ENCODE measurements at places on chromosomes 16 and 17.
A peak's percentile ranks its signal among the peaks of the same experiment; 100 is the strongest.

GRCh38 chr17:77501101-77501566 lies 360.4 kb downstream of the SEC14L1 start:
- peak; percentile 43 for DNase-seq

DNA sequence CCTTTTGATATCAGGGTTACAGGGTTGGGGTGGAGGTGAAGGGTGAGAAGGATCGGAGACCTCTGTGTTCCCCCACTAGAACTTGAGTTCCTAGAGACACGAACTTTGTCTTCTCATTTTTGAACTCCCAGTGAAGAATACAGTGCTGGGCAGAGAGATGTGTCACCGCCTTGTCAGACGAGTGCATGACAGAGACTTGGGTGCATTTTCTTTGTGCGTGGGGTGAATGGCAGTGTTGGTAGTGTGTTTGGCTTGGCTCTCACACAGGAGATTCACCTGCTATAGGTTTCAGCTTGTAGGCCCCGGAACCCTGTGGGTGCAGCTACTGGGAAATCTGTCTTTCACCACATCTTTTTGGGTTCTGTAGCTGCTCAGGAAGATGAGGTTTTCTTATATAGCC lies 40.0 kb upstream of the CCR7 start:
- no peak for DNase-seq

GRCh38 chr17:77396610-77397009 lies 255.8 kb downstream of the SEC14L1 start:
- no peak for DNase-seq

DNA sequence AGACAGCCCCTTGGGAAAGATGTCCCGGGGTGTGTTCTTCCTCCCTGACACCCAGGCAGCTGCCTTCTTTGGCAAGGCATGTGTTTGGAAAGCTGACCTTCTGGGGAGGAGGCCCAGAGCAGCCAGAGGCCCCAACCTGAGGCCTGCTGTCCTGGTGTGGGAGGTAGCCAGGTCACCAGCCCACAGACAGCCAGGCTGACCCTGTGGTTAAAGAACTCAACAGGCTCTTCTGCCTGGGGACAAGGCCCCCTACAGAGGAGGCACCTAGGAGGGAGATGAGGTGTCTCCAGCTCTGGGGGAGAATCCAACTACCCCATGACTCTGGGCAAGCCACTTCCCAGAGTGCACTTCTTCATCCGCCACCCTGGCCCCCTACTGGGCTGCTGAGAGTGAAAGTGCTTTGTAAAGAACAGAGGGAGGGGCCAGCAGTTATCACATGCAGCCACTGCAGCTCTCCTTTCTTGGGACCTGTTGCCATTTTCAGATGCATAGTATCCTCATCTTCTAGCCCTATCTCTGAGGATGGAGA lies 13.1 kb upstream of the SREBF1 start:
- DNase-seq = peak; percentile 84

- DNase-seq = no peak
Observed at GRCh38 chr16:49874613-49875237, 18.8 kb upstream of the ZNF423 start.

DNA sequence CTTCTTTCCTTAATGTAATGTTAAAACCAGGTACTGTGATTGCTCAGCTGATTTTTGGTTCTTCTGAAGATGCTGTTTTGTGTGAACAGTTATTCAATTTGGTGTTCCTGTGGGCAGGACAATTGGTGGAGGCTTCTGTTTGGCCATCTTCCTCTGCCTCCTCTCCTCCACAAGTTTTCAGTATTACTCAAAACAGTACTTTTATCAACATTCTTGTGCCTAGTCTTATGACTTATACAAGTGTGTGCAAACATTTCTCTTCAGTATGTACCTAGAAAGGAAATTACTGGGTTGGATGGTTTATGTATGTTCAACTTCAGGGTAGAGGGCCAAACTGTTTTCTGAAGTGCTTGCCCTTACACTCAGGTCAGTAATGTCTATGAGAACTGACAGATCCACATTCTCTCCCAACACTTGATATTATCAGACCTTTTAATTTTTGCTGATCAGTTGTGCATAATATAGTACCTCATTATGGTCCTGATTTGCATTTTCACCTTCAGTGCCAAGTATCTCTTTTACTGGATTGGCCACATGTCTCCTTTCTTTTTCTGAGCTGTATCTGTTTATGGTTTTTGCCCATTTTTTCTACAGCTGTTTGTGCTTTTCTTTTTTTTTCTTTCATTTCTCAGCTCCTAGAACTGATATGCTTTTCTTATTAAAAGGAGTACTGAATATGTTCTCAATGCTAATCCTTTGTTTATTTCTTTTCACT lies 50.9 kb downstream of the ERCC4 start:
- DNase-seq = no peak

GRCh38 chr16:64211331-64211730 lies 910.5 kb downstream of the CDH11 start:
- no peak for DNase-seq

DNA sequence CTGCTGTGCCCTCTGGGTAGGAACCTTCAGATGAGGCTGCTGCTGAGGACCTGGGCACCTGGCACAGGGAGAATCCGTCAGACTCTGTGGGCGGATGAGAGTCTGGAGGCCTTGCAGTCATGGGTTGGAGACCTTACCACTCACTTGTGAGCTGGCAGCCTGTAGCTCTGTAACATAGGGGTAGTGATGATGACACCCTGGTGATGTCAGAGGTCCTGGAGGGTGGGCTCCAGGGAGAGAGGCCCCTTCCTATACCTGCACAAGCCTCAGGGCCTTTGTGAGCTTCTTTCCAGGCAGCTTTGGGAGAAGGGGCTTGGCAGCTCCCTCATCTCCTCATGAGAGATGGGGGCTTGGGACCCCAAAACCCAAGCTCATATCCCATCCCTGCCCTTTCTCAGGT lies 1.6 kb downstream of the MIEF2 start:
- DNase-seq = no peak

- no peak for DNase-seq
Observed at GRCh38 chr16:71441348-71442050, 355 bp downstream of the TLE7 start.

GRCh38 chr16:50441486-50442157 lies 72.8 kb upstream of the BRD7 start:
- no peak for DNase-seq

DNA sequence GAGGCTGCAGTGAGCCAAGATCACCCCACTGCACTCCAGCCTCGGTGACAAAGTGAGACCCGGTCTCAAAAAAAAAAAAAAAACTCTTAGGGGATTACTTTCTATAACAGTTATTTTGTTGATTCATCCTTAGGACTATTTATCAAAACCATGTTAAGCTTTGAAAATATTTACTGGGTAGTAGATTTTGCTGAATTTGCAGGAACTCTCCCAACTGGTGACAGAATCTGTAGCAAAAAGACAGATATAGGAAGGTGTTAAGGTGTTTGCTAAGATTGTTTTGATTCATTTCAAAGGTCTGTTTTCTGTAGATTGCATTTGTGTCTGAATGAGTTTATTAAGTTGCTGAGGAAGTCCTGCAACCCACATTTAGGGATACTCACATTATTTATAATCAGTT lies 192.6 kb downstream of the PRKCA start:
- no peak for DNase-seq

DNA sequence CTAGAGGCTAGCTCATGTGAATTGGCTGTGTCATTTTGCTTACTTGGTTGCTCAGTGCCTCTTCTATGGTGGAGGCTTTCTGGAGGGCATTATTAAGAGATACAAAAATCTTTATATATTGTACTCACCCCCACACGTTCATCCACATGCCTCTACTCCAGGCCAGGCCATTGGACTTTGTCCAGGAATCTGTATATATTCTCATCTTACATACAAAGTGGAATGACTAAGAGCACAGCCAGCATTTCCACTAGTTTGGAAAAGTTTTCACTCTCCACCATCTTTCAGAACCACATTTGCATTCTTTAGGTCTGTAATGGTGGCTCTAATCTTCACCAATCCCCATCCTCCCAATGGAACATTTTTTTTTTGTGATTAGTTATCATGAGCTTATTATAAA lies 4.8 kb upstream of the GLG1 start:
- no peak for DNase-seq

DNA sequence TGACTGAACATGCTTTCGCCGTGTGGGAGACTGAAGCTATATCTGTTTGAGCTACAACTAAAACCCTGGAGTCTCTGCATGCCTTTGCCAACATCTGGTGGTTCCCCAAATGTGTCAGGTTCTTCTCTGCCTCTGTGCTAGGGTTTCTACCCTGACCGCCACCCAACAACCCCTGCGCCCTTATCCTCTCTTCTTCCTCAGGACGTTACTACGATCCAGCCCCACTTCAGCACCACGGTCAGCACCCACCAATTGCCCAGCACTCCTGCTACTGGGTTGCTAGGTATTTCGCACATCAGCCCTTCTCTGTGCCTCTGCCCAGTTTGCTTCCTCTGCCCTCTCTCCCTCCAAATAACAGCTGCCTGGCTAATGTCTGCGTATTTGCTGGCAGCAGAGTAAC lies 106.3 kb upstream of the HSBP1 start:
- DNase-seq = no peak

DNA sequence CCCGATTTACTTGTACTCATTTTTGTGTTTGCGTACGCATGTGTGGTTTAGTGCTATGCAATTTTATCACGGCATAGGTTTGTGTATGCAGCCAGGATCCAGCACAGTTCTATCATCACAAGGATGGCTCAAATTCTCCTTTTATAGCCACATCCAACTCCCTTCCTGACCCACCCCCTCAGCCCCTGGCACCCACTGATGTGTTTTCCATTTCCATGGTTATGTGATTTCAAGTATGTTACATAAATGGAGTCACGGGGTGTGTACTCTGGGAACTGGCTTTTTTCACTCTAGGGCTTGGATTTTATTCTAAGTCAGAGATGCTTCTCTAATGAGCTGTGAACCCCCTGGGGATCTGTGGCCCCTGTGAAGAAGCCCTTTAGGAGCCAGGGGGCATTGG lies 16.8 kb downstream of the IL4R start:
- no peak for DNase-seq

DNA sequence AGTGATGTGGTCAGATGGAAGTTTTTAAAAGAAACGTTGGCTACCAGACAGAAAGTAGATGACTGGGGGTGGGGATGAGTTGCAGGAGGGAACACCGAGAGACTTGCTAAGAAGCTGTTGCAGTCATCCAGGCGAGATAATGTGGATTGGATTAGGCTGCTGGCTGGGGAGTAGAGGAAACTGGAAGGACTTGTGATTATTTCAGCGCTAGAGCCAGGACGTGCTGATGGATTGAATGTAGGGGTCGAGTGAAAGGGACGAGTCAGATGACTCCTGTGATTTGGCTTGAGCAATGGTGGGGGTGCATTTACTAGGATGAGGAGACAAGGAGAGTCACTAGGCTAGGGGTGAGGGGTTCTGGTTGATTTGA lies 88.5 kb downstream of the CLEC16A start:
- no peak for DNase-seq

DNA sequence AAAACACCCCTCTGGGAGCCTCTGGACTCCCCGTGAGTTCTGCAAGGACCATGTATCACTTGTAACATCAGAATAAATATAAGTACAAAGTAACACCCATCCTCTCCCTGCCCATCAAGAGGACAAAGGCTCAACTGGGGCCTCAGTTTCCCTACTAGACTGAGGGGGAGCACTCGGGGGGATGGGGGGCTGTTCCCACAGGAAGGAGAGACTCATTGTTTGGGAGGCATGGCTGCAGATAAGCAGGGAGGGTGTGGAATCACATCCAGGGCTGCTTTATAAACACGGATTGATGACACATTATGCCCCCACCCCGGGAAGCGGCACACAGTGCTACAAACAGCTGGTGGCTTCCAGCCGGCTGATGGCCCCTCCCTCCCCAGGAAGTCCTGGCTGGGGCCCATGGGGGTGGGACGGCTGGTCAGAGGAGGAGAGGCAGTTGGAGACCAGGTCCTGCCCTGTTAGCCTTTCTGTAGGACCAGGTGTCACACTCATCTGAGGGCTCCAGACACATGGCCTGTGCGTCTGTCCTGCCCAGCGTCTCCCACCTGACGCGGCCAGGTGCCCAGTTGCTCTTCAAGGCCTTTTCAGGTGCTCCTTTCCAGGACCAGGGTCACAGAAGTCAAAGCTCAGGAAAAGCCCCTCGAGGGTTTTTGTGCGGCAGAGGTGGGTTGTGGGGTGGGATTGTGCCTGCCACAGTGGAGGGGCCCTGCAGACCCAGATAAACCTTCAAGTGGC lies 1.3 kb upstream of the MPG start:
- peak; percentile 63 for DNase-seq

- DNase-seq = peak; percentile 69
Observed at GRCh38 chr17:82458885-82459424, 414 bp downstream of the NARF start.

DNA sequence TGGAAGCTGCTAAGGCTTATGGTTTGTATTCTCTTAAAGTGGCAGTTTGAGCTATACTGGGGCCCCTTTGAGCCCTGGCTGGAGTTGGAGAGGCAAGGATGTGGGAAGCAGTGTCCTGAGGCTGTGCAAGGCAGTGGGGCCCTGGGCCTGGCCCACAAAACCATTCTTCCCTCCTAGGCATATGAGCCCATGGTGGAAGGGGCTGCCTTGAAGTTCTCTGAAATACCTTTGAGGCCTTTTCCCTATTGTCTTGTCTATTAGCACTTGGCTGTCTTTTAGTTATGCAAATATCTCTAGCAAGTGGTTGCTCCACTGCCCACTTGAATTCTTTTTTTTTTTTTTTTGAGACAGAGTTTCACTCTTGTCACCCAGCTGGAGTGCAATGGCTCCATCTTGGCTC lies 119.2 kb downstream of the PCTP start:
- no peak for DNase-seq

DNA sequence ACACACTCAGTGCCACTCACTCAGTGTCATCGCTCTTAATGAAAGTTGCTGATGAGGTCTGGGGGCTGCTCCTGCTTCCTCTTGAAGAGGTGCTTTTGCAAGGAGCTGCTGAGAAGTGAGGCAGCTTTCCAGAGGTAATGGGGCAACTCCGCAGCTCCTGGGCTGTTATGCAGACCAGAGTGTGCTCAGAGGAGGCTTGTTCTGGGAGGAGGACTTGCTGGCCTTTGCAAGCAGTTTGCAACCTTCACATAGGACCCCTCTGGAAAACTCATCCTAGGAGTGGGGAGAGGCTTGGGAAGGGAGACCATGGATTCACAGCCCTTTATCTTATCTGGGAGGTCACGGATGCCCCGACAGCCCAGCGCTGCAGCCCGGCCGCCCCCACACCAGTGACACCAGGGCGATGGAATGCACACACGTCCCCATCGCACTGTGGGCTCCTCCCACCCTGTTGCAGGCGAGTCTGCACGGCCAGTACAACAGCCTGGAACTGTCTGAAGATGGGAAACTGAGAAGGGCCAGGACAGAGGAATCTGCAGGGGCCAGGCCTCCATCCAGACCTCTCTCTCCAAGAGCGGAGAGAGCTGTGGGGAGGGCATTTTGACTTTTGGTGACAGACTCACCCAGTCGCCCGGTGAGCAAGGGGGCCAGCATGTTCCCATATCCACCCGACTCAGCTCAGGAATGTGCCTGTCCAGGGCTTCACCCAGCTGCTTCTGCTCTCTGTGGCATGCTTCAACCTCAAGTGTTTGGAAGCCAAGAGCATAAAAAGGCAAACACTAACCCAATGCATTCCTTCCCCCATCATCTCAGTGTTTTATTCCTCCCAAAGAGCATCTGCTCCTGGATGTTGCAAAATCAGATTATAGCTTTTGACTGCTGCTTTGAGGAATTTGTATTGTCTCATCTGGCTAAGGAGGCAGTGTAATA lies 78.6 kb upstream of the ZNF469 start:
- DNase-seq = no peak
